ENCODE measurements at places on chromosomes 2 and 18. TPM values are rescaled to one million over a fixed set of nuclear protein-coding genes. Genes with fewer than 3 reads are reported as not detected.

- DNase-seq = peak; percentile 56
- H3K27ac ChIP-seq = no peak overlapping the region
- H3K4me1 ChIP-seq = no peaks in the 10 kb centered on the region
Observed at GRCh38 chr2:145123606-145124005, 603.7 kb upstream of the ZEB2 start.

GRCh38 chr2:9251154-9252001 lies 44.8 kb downstream of the ASAP2 start:
- H3K4me1 ChIP-seq = peaks cover 43% of the 10 kb centered on the region
- H3K27ac ChIP-seq = no peak overlapping the region
- no peaks in the 10 kb centered on the region for H3K36me3 ChIP-seq
- H3K4me3 ChIP-seq = no peak overlapping the region

DNA sequence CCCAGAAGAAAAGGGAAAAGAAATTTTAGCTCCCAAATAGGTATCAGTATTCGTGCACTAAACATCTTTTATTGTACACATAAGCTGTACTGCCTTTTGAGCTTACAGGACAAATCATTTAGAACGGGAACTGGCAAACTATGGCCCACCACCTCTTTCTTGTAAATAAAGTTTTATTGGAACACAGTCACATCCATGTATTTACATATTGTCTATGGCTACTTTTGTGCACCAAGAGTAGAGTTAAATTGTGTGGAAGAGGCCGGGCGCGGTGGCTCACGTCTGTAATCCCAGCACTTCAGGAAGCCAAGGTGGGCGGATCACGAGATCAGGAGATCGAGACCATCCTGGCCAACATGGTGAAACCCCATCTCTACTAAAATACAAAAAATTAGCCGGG lies 5.7 kb downstream of the TM4SF20 start:
- no peaks in the 10 kb centered on the region for H3K27me3 ChIP-seq
- DNase-seq = no peak

DNA sequence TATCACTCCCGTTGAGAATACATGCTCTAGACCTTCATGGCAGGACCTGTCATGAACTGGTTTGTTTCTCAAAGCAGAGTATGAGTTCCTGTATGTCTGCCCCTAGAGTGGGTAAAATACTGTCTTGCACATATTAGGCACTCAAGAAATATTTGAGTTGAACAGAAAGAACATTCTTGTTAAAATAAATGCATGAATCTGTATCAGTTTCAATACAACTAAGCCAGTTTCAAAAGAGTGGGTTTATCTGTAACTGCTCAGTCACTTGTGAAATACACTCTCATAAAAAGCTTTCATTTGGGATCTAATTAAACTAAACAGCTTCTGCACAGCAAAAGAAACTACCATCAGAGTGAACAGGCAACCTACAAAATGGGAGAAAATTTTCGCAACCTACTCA lies 69.2 kb downstream of the RFTN2 start:
- no peak overlapping the region for H3K4me3 ChIP-seq
- no peak for DNase-seq
- no peaks in the 10 kb centered on the region for H3K4me1 ChIP-seq
- H3K27me3 ChIP-seq = no peaks in the 10 kb centered on the region
- H3K36me3 ChIP-seq = no peaks in the 10 kb centered on the region

DNA sequence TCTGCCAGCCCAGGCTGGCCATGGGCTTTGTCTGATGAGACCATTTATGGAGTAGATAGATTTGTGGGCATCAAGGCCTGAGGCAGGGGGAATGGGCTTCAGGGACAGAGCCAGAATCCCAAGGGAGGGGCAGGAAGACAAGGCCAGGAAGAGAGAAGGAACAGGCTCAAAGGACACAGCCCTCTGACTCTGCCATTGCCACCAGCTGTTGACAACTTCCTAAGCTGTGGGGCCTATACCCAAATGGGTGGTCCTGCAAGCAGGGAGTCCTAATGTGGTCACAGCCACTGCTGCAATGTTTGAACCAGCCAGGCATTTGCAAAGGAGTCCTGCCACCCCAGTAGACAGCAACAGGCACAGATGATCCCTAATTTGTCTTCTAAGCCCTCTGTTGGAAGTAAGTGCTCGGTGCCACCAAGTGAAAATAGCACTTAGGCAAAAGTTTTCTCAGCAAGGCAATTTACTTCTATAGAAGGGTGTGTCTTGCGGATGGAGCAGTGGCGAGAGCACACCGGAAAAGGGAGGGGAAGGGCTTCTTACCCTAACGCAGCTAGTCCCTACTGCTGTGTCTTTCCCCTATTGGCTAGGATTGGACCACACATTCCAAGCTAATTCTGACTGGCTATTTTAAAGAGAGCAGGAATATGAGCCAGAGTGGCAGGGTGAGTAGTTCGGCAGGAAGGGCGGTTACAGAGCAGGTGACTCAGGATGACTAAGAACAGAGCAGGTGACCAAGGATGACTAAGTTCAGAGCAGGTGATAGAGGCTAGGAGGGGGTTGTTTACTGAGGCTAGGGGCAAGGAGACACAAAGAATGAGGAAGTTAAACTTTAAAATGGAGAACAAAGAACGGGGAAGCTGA lies 47.2 kb downstream of the C1QL2 start:
- DNase-seq = no peak
- H3K27me3 ChIP-seq = no peaks in the 10 kb centered on the region
- no peaks in the 10 kb centered on the region for H3K4me1 ChIP-seq
- no peak overlapping the region for H3K4me3 ChIP-seq

- H3K27me3 ChIP-seq = no peaks in the 10 kb centered on the region
- H3K36me3 ChIP-seq = peaks cover 70% of the 10 kb centered on the region
- H3K4me3 ChIP-seq = no peak overlapping the region
- no peak overlapping the region for H3K27ac ChIP-seq
- no peaks in the 10 kb centered on the region for H3K4me1 ChIP-seq
- DNase-seq = no peak
Observed at GRCh38 chr18:54163453-54163852, 61.0 kb downstream of the MBD2 start.

- peaks cover 15% of the 10 kb centered on the region for H3K4me1 ChIP-seq
- H3K4me3 ChIP-seq = no peak overlapping the region
- no peak overlapping the region for H3K27ac ChIP-seq
- no peak for DNase-seq
- H3K36me3 ChIP-seq = no peaks in the 10 kb centered on the region
- H3K27me3 ChIP-seq = no peaks in the 10 kb centered on the region
Observed at GRCh38 chr2:100957996-100958653, 44.0 kb upstream of the RPL31 start.

DNA sequence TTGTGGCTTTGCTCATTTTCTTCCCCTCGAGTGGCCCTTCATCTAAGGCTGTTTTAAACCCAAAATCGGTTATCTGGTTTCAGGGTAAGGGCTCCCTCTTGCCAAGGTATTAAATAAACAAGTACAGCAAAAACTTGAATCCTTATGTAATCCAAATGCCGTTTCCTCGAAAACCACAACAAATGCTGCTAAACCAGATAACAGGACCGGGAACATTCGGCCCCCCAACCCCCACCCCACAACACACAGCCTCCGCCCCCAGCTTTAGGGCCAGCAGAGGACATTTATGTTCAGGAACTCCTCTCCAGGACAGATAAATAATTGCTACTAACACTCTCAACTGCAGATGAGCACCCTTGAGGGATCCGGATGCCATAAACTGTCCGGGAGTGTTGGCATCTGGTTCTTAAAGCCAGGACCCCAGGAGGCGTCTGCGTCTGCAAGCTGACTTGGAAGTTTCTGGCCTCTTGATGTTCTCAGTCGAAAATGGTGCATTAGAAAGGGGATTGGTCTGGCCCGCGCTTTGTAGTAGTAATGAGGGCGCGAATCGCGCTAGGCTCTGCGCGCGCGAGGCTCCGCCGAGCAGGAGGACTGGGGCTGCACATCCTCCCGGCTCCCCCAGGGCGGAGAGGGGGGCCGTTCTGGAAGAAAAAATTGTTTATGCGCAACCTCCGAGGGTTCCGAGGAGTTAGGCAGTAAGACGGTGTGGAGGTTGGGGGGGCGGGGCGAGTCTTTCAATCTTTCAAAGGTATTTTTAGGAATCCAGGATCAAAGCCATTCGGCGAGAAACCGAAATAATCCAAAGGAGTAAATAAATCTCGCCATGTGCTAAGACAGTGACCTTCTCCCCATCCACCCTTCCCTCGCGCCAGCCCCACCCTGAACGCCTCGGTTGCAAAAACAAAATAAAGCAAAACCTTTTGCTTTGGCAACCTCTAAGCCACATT lies 3.9 kb upstream of the ID2 start:
- DNase-seq = peak; percentile 75
- peak overlapping the region; percentile 63 for H3K4me3 ChIP-seq
- peaks cover 37% of the 10 kb centered on the region for H3K4me1 ChIP-seq
- H3K27me3 ChIP-seq = no peaks in the 10 kb centered on the region
- H3K36me3 ChIP-seq = no peaks in the 10 kb centered on the region
- peak overlapping the region; percentile 98 for H3K27ac ChIP-seq

DNA sequence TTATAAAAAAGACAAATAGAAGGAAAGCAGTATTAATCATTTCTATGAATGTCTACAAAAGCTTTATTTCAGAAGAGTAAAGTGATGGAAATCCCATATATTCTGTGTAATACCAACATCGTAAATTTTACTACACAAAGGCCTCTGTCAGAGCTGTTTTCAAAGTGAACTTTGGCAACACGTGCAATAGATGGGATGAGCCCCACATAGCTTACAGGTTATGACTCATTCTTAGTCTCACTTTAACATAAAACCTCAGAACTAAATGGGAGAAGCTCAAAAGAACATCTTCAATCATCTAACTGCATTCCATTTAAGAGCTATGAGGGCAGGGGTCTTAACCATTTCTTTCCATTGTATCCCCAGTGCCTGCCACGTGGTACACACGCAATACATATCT lies 11.5 kb downstream of the VPS4B start:
- no peaks in the 10 kb centered on the region for H3K4me1 ChIP-seq
- no peak for DNase-seq
- H3K36me3 ChIP-seq = peaks cover 71% of the 10 kb centered on the region
- no peaks in the 10 kb centered on the region for H3K27me3 ChIP-seq
- no peak overlapping the region for H3K27ac ChIP-seq

DNA sequence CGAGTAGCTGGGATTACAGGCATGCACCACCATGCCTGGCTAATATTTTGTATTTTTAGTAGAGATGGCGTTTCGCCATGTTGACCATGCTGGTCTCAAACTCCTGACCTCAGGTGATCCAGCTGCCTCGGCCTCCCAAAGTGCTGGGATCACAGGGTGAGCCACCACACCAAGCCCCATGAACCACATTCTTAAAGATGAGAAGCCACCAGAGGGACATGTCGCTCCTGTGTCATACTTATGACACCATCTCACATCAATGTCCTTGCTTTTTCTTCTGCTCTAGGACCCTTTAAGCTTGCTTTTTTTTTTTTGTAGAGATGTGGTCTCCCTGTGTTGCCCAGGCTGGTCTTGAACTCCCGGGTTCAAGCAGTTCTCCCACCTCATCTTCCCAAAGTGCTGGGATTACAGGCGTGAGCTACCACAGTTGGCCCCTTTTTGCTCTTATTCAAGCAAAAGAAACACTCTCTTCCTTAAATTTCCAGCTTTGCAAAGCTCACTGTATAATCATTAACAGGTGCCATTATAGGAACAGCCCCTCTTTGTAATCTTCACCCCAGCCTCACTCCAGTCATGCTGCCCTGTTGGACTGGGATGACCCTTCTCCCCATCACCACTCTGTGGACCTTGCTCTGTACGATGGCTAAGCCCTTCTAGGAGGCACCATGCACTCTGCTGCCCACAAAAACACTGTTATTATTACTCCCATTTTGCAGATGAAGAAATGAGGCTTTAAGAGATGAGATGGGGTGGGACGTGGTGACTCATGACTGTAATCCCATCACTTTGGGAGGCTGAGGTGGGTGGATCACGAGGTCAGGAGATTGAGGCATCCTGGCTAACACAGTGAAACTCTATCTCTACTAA lies 10.8 kb upstream of the KCNG3 start:
- no peak overlapping the region for H3K4me3 ChIP-seq
- H3K36me3 ChIP-seq = no peaks in the 10 kb centered on the region
- no peak overlapping the region for H3K27ac ChIP-seq
- no peaks in the 10 kb centered on the region for H3K27me3 ChIP-seq

- H3K4me3 ChIP-seq = no peak overlapping the region
- DNase-seq = no peak
- H3K27ac ChIP-seq = no peak overlapping the region
- no peaks in the 10 kb centered on the region for H3K4me1 ChIP-seq
- H3K36me3 ChIP-seq = peaks cover 63% of the 10 kb centered on the region
Observed at GRCh38 chr18:58390399-58390798, 238.5 kb downstream of the ALPK2 start.

DNA sequence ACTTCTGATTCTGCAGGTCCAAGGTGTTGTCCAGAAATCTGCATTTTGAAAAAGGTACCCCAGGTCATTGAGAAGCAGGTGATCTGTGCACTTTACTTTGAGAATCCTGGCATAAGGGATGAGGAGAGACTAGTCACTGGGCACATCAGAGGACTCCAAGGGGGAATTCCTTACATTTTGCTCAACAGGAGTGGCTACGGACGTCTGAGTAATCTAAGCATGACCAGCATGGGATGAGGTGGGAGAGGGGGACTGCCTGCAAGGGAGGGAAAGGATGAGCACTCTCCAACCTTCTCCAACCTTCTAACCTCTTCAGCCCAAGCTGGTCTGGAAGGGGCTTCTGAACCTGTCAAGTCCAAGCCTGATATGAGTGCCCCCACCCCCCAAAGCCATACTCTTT lies 55.5 kb downstream of the MARCHF4 start:
- no peak overlapping the region for H3K27ac ChIP-seq
- H3K4me1 ChIP-seq = no peaks in the 10 kb centered on the region
- H3K4me3 ChIP-seq = no peak overlapping the region
- no peaks in the 10 kb centered on the region for H3K36me3 ChIP-seq
- peaks cover 4% of the 10 kb centered on the region for H3K27me3 ChIP-seq

GRCh38 chr2:191152482-191153240 lies 1.9 kb upstream of the STAT4 start:
- H3K36me3 ChIP-seq = no peaks in the 10 kb centered on the region
- DNase-seq = no peak
- no peak overlapping the region for H3K27ac ChIP-seq

- no peak overlapping the region for H3K4me3 ChIP-seq
- no peaks in the 10 kb centered on the region for H3K36me3 ChIP-seq
- no peak for DNase-seq
- no peaks in the 10 kb centered on the region for H3K4me1 ChIP-seq
- H3K27ac ChIP-seq = no peak overlapping the region
Observed at GRCh38 chr2:129276978-129277584, 702.4 kb upstream of the RAB6C start.

DNA sequence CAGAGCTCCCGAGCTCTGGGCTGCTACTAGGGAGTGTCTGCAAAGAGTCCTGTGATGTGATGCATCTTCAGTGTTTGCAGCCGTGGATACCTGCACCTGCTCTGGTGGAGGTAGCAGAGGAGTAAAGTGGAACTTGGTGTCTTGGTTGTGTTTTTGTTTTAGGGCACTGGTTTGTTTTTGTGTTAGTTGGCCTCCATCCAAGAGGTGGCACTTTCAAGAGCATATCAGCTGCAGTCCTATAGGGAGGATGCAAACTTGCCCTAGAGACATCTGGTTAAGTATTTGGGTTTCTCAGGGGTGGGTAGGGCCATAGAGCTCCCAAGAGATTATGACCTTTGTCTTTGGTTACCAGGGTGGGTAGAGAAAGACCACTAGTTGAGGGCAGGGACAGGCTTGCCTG lies 1249.0 kb upstream of the FAM98A start:
- no peak for DNase-seq
- H3K4me3 ChIP-seq = no peak overlapping the region
- H3K27me3 ChIP-seq = no peaks in the 10 kb centered on the region
- no peaks in the 10 kb centered on the region for H3K4me1 ChIP-seq
- no peak overlapping the region for H3K27ac ChIP-seq
- H3K36me3 ChIP-seq = no peaks in the 10 kb centered on the region

CEBPZ gene
- 47.7 TPM for total RNA-seq

SLC16A14 gene
- total RNA-seq = 4.7 TPM

RIT2 gene
- not detected for total RNA-seq

HS1BP3 gene
- total RNA-seq = 35.8 TPM

ERBB4 gene
- total RNA-seq = 22.6 TPM

AQP4 gene
- 345 TPM for total RNA-seq

BOLL gene
- not detected for total RNA-seq

FBXO15 gene
- total RNA-seq = 0.81 TPM

Measured in upper lobe of right lung (tissue), 1 donor.